ENCODE measurements at places on chromosomes 1 and 21.

- no peak for DNase-seq
Observed at GRCh38 chr1:77250126-77250525, 30.9 kb upstream of the PIGK start.

DNA sequence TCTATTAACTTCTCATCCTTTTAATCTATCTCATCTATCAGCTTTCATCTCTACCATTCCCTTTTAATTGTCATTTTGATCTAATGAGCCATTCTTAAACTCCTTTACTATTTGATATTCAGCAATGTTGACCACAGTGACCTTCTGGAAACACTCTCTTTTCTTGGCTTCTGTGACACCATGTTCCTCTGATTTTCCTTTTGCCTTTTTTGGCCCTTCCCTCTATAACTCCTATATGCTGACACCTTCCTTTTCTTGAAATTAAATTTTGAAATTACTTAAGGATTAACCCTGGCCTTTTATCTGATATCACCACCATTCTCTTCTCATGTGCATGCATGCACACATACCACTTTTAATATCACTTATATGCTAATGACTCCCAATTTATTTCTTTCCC is 41.2 kb upstream of the SAMSN1 start:
- DNase-seq, result no peak

DNA sequence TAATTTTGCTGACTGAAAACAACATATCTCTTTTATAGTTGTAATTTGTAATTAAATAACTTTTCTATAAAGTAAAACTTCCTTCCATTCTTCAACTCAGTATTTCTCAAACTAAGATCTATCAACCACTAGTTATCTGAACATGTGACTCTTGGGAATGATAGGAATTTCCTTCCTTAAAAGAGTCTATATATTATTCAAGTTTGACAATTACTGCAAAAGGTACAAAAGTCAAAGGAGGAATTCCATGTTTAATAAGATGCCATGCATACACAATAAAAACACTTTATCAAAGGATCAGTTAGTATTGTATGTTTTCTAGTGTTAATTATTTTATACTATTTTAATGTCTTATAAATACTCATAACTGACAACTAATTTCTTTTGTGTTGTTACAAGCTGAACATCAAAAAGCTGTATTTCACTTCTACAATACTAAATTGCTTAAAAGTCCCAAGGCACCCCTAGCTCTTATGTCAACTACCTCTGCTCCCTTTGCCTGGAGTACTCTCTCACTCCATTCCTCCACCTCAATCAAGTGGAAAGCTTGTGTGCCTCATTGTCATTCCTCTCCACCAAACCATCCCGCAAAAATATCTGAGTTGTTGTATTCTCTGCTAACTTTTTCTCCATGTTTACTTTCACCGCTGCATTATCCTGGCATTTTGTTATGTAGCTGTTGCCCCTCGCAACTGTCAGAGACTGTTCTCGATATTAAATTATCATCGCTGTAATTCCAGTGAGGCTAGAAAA is 67.9 kb downstream of the SLC44A5 start:
- no peak for DNase-seq

GRCh38 chr1:228839656-228840055 is 104.4 kb downstream of the RHOU start:
- DNase-seq, result no peak

DNA sequence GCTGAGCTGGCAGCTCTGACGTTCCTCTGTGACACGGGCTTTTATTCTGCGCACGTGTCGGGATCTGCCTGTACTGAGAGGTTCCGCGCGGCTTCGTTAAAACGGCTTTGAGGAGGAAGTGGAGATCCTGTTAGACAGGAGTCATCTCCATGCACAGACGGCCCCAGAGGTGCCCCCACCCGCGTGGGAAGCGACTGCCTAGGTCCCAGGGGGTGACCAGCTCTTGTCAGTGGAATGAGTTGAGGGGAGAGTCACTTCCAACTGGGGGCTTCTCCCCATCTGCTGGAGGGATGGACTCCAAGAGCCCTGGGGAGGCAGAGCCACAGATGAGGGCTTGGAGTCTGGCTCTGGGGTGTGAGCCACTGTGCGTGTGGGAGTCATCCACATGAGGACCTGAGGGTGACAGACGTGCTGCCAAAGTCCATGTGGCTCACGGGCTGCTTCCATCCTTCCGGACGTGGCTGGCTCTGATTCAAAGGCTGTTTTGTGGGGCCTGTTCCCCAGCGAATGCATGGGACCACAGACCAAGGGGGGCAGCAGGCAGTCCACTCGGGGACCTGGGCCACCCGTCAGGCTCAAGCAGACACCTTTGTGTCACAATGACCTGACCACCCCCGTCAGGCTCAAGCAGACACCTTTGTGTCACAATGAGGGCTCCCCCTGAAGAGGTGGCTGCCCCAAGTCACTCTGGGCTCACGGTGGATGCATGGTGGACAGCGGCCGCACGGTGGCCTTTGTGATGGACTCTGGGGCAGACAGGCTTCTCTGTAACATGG is 26.8 kb downstream of the PTTG1IP start:
- peak; percentile 30 for DNase-seq

DNA sequence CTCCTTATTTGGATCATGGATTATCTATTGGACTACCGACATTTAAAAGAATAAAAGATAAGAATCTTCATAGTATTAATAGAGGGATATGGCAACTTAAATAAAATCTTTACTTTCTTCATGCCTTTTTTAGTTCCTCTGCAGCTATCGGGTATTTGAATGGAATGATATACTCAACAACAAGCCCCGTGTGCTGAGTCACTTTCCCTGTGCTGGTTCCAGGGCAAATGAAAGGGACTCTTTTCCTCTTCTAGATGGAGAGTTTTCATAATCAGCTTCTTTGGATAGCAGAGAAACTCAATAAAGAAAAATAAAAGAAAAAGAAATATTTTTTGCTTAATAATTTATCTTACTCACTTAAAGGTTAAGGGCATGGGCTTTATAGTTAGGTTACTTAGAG is 213.7 kb downstream of the LRRC40 start:
- DNase-seq, result no peak

DNA sequence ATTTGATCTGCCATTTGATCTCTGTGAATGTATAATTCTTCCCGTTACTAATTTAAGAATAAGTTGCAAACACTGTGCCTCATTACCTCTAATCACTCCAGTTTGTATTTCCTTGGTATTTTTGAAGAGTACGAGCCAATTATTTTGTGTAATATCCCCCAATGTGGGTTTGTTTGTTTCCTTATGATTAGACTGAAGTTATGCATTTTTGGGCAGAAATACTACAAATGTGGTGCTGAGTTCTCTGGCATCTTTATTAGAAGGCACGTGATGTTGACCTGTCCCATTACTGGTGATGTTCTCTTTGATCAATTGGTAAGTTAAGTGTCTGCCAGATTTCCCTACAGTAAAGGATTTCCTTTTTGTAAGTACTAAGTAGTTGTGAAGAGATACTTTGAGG is 10.3 kb downstream of the MIXL1 start:
- no peak for DNase-seq

DNA sequence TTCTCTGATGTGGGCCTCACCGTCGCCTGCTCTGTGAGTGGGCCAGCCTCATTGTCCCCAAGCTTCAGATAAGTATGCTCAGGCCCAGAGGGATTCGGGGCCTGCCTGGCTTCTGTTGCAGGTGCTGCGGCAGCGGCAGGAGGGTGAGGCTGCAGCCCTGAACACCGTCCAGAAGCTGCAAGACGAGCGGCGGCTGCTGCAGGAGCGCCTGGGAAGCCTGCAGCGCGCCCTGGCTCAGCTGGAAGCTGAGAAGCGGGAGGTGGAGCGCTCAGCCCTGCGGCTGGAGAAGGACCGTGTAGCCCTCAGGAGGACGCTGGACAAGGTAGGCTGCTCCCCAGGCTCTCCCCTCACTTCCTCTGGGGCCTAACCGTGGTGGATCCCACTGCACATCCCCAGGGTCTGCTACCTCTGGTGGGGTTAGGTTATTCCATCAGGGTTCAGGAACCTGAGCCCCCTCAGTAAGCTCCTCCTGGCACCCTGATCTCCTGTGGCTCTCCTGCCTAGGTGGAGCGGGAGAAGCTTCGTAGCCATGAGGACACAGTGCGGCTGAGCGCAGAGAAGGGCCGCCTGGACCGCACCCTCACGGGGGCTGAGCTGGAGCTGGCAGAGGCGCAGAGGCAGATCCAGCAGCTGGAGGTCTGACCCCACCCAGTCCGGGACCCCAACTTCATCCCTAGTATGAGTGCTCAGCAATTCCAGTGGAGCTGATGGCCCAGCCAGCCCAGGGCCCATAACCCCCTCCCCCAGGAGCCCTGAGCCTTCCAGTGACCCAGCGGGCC is 10.1 kb downstream of the MFAP2 start:
- no peak for DNase-seq

DNA sequence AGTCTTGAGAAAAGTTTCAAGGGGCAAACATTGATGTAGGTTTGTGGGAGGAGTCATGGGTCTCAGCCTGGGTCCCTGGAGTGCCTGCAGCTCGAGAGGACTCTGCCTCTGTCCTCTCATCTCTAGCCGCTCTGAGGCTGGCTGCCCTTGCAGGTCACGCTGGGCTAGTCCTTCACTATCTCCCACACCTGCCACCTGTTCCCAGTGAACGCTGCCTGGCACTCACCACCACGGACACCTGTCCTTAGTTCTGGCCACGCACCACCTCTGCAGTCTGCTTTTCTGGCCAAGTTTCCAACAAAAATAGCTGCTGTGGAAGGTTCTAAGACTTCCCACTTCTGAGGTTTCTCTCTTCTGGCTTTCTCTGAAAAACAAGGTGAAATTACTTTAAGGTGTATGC is 52.5 kb downstream of the SH3BGR start:
- no peak for DNase-seq

DNA sequence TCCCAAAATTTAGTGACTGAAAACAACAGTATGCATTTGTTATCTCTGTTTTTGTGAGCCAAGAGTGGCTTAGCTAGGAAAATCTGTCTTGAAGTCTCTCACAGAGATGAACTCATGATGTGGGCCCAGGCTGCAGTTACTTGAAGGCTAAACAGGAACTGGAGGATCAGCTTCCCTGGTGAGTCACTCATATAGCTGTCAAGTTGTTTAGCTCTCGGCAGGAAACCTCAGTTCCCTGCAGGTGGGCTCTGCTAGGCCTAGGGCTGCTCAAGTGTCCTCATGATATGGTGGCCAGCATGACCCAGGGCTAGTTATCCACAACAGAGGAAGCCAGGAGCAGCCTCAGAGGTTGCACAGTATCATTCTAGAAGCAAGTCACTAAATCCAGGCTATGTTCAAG is 30.2 kb upstream of the DDX59 start:
- DNase-seq, result no peak

GRCh38 chr1:230348386-230349019 is 77.6 kb downstream of the PGBD5 start:
- DNase-seq, result no peak

DNA sequence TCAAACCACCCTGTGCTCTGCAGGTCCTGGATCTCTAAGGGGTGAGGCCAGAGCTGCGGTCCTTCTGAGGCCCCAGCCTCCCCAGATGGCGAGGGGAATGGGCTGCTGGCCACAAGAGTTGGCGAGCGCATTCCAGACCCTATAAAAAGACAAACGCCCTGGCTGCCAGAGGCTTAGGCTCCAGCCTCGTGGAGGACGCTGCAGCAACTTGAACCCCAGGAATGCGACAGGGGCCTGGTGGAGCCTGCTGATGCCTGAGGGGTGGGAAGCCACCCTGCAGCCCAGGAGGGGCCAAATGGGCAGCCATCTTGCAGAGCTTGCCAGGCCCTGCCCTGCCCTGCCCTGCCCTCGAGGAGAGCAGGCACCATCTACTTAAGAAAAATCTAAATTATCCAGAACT is 8.6 kb downstream of the CACNA1S start:
- DNase-seq, result no peak

- DNase-seq, result no peak
Observed at GRCh38 chr1:109427171-109427467, 871 bp upstream of the PSMA5 start.

DNA sequence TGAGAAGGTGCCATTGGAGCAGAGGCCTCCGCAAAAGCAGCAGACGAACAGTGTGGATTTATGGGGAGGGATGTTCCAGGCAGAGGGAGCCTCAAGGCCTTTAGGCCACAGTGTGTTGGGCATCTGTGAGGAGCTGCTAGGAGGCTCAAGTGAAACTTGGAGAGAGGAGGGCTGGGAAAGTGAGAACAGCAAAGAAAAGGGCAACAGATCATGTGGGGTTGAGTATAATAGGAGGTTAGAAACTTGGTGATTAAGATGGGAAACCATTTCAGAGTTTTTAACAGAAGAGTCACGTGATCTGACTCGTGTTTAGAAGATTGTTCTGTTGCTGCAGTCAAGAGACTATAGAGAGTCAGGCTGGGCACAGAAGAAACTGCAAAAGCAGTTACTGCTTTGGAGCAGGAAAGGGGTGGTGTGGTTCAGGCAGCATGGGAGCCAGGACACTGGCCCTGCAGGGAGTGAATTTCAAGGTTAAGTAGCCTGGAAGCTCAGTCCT is 277.0 kb downstream of the DISC1 start:
- no peak for DNase-seq

DNA sequence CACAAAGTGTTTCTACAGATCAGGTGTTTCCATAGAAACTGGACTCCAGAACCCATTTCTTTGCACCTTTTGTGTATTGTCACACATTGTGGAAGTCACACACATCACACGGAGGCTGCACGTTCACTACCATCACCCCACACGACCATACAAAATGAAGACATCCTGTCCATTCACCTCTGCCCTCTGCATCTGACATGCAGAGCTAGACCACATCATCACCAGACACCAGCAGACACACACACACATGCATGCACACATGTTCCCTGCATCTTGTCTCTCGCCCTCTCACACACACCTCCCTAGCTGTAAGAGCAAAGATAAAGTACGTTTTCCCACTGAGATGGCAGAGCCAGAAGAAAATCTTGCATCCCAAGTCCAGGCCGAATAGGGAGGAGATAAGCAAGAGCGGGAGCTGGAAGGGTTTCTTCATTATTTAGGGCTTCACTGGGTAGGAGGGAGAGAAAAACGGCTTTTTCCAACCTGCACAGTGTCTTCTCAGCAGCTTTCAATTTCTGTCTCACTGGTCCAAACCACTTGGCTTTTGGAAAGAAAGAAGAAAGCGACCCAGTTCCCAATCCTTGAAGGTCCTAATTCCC is 709 bp downstream of the PRELP start:
- no peak for DNase-seq

DNA sequence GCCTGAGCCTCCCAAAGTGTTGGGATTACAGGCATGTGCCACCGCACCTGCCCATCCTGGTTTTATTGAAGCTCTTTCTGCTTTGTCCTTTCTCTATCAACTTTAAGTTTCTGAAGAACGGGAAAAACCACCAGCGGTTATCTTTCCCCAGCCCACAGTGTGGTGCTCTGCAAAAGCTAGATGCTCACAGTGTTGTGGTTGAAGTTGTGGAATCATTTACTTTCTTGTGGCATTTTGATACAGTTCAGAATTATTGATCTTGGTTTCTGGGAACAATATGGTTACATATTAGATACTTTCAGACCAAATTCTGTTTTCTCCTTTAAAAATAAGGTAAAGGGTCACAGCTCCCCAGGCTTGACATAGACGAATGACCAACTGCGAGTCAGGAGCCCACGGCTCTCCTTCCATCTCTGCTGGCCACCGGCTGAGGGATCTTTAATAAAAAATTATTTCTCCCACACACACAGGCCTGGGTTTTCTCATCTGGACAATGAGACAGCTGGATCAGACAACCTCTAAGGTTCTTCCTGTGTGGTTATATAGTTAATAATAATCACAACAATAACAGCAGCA is 385.3 kb downstream of the SETD4 start:
- no peak for DNase-seq
